ENCODE measurements at places on chromosomes 11 and 22.

DNA sequence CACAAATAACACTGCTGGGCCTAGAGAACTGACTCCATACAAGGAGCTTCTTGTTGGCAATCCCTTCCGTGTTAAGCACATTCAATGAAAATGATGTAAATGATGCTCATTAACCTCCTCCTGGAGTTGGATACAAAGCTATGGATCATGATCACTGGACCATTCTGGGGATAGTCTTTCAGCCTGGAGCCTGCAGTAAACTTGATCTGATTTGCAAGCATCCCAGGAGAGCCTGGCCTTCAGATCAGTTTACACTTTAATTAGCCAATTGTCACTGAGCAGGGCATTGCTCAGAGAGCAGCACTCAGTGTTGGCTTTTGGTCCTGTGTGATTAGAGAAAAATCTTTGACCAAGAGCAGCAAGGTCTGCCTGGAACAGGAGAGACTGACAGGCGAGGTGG is 45.6 kb downstream of the ARFGAP3 start:
- DNase-seq, result no peak

DNA sequence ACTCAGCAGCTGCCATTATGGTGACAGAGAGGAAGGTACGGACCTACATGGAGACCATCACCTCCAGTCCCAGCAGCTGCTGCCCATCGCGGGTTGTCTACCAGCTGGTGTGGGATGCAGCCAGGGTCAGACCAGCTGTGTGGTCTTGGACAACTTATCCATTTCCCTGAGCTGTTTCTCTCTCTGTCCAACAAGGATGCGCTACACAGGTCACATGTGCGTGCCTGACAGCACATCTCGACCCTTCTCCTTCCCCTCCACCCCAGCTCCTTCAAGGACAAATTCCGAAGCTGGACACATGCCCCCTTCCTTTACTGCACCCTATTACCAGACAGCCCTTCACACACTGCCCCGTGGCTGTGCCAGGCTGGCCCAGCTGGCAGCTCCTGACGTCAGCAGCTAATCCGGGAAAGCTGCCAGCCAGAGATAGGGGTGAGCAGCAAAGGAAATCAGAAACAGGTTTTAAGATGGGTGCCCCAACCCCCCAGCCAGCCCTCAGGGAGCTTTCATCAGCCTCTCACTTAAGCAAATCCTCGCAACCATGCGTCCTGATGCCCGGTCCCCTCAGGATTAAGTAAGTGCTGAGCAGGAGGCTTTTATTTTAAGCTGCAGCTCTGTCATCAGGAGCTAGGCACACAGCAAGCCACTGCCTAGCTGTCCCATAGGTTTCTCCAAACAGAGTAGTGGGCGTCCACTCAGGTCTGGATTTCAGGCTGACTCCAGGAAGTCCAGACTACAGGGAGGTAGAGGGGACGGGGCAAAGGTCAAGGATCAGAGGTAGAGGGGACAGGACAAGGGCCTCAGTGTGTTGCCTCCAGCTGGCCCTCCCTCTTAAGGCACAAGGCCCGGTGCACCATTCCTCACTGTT is 20.3 kb downstream of the TEF start:
- DNase-seq, result no peak

DNA sequence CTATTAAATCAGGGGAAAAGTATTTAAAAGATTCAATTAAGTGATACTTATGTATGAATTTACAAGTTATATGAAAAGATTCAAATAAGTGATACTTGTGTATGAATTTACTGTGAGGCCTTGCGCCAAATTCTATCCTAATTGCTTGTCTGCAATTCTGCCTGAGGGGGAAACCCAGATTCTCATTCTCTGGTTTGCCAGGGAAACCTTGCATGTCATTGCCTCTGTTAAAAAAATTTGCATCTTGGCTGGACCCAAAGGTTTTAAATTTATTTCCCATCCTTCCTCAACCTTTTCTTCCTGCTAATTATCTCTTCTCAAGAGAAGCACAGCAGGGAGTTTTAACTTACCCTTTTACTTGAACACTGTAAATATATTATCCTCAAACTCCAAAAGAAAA is 13.8 kb downstream of the OLFML1 start:
- DNase-seq, result no peak

- no peak for DNase-seq
Observed at GRCh38 chr22:46457502-46458488, 79.6 kb downstream of the CELSR1 start.

- DNase-seq, result no peak
Observed at GRCh38 chr11:62804310-62805075, 747 bp downstream of the NXF1 start.

DNA sequence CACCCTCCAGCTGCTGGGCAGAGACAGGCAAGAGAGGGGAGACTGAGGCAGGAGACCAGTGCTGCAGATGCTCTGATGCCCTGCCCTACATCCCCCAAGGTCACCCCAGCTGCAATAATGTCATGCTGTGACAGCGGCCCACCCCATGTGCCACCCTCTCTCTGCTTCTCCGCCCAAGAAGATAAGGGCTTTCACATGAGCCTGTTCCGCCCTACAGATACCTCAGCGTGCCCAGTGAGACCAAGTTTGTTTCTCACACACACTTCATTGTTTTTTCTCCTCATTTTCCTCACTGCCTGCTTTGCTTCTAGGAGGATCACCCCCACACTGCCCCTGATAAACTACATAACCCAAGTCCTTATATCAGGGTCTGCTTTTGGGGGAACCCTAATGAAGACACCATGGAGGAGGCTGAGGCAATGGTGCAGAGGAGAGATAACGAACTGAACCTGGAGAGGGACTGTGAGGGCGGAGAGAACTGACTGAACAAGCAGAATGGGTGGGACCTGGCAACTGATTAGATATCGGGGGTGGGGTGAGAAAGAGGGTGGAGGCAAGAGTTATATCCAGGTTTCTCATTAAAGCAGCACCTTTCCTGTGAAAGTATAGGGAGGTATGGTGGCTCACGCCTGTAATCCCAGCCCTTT is 37.5 kb upstream of the TSKU start:
- DNase-seq, result no peak

- no peak for DNase-seq
Observed at GRCh38 chr11:2789331-2789730, 89.5 kb upstream of the KCNQ1OT1 start.

- DNase-seq, result no peak
Observed at GRCh38 chr11:92397221-92397755, 172.7 kb downstream of the FAT3 start.

DNA sequence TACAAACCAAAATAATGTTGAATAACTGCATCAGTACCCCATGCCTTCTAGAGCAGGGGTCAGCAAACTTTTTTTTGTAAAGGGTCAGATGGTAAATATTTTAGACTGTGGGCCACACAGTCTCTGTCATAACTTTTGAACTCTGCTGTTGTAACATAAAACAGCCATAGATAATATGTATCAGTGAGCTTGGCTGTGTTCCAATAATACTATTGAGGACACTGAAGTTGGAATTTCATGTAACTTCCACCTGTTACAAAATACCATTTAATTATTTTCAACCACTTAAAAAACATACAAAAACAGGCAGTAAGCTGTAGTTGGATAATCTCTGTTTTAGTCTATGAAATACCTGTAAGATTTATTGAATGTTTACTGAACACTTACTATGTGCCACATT is 55.2 kb downstream of the PICALM start:
- no peak for DNase-seq

- DNase-seq, result no peak
Observed at GRCh38 chr11:83574519-83574918, 288.4 kb upstream of the CCDC90B start.

DNA sequence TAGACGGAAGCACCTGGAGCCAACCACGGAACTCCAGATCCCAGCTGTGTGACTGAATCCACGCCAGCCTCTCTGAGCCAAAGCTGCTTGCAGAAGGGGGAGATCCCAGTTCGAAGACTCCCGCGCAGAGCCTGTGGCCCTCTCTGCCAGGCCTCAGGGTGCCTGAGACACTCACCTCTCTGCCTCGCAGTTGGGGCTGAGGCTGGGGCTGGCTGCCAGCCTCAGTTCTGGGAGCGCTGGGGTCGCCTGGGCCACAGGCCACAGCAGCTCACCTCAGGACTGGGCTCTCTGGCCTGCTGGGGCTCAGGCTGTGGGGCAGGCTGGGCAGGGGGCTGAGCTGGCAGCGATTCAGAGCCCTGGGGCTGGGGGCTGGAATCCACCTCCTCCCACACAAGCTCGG is 8.2 kb upstream of the IGF2 start:
- DNase-seq, result no peak

DNA sequence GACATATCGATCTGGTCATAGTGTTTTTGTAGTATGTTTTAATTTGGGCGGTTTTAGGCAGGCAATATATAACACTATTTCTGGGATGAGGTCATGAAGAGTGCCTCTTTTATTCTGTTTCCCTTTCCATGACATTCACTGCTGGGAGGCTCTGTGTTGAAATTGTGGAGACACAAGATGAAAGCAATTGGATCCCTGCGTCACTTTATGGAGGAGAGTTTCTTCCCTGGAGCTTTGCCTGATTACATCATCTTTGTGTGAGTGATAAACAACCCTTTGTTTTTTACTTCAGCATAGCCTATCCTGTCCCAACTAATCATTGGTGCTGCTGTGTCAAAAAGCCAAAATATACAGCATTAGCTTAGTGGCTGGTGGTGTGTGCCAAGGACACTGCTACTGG is 48.6 kb downstream of the PARVG start:
- DNase-seq, result no peak

DNA sequence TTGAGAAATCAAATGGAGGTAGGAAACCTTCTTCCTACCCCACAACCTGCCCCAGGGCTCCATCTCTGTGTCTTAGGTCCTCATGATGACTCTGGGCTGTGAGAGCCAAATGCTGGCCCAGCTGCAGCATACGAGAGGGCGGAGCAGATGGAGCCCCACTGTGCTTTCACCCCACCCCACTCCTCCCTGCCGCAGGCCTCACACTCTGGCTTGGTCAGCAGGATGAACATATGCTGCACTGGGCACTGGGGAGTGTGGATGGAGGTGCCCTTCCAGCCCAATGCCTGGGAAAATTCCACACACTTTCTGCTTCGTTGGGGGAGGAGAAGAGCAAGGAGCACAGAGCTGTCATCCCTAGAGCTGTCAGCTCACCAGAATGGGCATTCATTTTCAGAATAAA is 271.6 kb upstream of the CADM1 start:
- DNase-seq, result no peak

DNA sequence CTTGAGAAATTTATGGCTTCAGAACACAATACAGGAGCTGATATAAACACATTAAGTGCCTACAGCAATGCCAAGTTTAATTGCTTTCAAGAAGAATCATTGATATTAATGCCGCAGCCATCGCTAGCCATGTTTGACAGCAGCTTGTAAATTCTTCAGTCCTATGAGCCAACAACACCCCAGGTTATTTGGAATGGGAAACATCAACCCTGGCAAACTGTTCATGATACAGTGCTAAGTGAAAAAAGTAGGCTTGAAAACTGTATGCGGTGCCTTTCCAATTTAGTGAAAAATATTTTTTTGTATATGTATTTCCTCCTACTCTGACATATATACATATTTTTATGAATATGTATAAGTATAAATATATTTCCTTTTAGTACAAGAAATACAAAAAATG is 142.6 kb downstream of the CSNK2A3 start:
- DNase-seq, result no peak

- DNase-seq, result no peak
Observed at GRCh38 chr22:19704355-19705015, 9.8 kb upstream of the SEPTIN5 start.

GRCh38 chr22:47267513-47268282 is 505.2 kb downstream of the TBC1D22A start:
- DNase-seq, result no peak

- no peak for DNase-seq
Observed at GRCh38 chr11:118973985-118974384, 2.4 kb downstream of the FOXR1 start.

DNA sequence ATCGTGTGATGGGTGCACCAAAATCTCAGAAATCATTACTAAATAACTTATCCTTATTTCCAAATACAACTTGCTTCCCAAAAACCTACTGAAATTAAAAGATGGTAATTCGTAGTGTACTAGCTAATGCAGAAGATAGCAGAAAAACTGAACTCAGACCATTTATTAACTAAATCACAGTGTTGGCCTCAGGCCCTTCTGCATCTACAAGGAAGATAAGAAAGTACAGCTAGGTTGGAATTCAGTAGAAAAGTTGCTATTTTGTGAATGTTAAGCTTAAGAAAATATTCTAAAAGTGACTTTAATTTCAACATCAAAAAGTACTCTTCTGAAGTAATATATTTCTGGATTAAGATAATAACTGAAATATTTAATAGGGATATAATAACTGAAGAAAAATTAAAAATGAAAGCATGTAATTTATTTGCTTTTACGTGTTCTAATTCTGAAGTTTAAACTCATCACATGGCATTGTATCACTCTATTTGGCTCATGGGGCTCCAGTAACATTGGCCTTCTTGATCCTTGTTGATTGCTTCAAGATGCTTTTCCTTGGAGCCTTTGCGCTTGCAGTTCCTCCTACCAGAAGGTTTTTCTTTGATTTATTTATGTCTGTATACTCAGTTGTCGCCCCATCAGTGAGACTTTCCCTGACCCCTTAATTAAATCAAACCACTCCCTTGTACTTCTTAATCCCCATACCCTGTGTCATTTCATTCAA is 847.9 kb upstream of the ANO3 start:
- DNase-seq, result no peak

DNA sequence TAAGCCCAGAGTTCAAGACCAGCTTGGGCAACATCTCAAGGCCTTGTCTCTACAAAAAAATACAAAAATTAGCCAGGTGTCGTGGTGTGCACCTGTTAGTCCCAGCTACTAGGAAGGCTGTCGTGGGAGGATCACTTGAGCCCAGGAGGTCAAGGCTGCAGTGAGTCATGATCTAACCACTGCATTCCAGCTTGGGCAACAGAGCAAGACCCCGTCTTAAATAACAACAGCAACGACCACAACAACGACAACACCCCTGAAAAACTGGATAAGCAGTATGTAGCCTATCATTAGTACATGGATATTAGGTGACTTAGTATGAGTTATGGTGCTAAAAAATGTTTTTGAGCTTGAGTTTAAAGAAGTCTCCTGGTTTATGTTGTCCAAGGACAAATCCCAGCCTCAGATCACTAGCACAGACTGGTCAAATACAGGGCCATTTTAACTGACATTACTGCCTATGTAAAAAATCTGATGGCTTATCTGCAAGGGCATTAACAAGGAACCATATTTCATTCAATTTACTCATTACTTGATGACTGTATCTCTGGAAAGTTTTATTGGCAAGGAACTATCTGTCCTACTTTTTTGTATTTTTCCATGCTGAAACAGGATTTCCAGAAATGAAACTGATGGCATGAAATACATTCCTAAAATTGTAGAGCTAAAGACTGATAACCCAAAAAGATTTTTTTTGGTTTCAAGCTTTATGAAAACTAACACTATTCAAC is 23.4 kb downstream of the C2CD3 start:
- no peak for DNase-seq

All from HuH-7.5 (cell line).